ENCODE measurements at places on chromosomes 12 and 14. TPM values are rescaled to one million over a fixed set of nuclear protein-coding genes. Genes with fewer than 3 reads are reported as not detected.

DNA sequence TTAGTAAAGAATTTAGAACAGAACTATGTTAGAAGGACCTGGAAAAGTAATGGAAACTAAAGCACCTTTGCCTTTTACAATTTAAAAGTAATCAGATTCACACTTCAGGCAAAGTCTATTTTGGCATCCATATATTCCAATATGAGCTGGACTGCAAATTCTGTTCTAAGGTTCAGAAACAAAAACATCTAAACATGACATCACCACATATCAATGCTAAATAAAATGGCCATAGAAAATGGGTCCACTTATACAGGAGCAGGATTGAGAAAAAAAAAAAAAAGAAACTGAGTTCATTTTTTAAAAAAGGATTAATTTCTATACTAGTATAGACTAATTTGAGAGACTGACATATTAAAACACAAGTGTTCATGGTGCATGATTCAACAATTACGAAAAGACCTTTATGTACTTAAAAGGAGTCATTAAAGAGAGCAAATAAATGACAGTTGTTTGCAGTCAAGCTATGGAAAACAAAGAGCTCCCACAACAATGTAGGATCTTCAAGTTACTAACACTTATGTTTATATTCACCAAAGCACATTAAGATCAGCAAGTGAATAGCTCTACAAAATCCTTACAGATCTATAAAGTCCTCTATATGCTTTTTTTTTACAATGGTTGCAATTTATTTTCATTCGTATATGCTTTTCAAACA lies 45.7 kb downstream of the DICER1 start:
- DNase-seq: no peak

DNA sequence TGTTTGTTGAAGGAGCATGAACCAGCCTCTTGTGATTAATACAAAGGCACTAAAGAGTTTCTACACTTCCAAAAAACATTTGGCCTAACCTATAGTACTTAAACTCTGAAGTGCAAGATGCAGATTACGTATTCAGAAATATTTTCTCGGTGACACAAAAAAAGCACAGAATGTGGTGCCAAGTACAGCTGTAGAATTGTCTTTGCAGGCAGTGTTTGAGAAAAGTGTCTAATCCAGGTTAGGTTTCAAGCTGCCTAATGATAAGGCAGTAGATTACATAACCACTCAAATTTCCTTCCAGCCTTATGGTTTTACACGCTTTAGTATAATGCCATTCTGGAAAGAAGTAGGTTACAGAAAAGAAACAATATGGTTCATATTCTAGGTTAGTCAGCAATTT lies 205.2 kb downstream of the KLHL28 start:
- DNase-seq: no peak

- no peak for DNase-seq
Measured at GRCh38 chr12:79665212-79665887, 25.4 kb downstream of the PAWR start.

- DNase-seq: no peak
Measured at GRCh38 chr14:31257244-31257553, 49.6 kb upstream of the HECTD1 start.

DNA sequence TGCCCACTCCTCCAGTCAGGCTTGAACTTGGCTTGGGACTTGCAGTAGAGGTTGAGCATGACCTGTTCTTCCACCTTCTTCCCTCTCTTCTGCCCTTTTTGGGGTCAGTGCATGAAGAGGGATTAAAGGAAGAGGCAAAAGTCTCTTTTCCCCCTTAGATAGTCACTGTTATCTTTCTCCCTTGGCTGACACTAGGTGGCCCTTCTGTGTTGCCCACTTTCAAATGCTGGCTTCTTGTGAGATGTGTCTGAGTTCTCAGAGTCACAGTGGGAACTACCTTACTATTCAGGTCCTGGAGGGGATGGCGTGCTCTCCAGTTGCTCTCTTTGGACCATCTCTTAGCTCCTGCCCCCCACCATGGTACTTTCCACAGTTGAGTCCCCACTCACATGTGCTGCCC lies 73.6 kb downstream of the GPR65 start:
- DNase-seq: no peak

DNA sequence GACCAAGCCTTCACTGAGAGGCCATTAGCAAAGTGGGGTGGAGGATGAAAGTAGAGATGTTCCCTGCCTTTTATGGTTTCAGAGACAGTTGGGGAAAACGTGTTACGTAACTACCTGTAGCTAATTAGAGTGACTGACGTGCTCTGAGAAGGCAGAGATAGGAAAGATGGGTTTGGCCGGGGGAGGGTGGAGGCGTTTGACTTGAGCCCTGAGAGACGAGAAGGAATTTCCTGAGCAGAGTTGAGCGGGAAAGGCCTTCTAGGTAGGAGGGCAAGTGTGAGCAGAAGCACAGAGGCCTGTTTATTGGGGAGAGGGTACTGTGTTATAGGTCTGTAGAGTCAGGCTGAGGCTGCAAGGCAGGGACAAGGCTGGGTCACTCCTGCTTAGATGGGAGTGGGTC lies 8.6 kb downstream of the TUNAR start:
- no peak for DNase-seq

DNA sequence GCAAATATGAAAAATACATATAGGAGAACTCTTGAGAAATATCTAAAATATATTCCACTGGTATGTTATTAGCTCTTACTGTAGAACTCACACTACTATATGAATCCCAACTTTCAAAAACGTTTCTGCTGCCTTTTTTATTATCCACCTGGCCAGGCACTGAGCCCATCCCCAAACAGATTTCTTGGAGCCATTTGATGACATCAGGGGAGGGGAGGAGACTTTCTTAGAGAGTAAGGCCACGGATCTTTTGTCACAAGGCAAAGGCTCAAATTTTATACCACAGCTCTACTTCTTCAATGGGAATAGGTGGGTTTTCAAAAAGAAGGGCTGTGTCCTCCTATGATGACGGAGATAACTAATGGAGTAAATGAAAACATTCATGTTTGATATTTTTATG lies 83.0 kb downstream of the SLC25A21 start:
- DNase-seq: no peak

- DNase-seq: peak; percentile 25
Measured at GRCh38 chr12:64611341-64612284, 1.3 kb downstream of the RASSF3 start.

GRCh38 chr14:58488550-58488949 lies 61.0 kb downstream of the KIAA0586 start:
- no peak for DNase-seq

DNA sequence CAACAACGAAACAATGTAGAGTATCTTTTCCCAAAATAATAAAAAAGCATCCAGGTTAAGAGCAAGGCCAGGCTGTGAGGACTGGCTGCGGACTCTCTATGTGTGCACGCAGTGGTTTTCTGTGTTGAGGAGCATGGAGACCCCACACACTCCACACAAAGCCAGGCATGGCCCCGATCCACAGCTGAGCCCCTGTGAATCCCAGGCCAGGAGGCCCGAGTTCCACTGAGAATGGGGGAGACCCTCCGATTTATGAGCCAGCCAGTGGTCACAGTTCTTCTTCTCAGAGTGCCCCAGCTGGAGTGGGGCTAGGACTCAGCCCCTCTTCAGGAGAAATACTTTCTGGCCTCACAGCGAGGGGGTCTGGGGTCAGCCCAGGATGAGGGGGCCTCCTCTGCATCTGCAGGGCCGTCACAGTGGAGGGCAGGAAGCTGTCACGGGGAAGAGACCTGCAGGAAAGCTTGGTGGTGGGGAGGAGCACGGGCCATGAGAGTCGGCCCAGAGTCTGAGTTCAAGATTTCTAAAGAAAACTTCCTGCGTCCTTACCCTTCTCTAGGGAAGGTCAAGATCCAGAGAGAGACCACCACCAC lies 20.1 kb downstream of the NCKAP5L start:
- no peak for DNase-seq

DNA sequence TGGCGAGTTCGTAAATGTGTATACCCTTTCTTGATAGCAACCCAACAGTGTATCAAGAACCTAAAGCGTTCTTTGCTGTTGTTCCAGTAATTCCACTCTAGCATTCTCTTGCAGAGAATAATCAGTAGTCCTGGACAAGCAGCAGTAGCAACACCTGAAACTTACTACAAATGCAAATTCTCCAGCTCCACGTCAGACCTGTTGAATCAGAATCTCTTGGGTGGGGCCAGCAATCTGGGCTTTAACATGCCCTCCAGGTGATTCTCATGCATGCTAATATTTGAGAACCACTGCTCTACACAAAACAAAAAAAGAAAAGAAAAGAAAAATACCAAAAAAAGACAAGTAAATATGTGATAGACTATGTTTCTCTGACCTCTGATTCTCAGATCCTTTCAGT lies 10.1 kb downstream of the PTGDR start:
- no peak for DNase-seq

- DNase-seq: no peak
Measured at GRCh38 chr12:31326736-31327659, 1.0 kb upstream of the SINHCAF start.

GRCh38 chr12:40692765-40693206 lies 547 bp downstream of the CNTN1 start:
- no peak for DNase-seq

DNA sequence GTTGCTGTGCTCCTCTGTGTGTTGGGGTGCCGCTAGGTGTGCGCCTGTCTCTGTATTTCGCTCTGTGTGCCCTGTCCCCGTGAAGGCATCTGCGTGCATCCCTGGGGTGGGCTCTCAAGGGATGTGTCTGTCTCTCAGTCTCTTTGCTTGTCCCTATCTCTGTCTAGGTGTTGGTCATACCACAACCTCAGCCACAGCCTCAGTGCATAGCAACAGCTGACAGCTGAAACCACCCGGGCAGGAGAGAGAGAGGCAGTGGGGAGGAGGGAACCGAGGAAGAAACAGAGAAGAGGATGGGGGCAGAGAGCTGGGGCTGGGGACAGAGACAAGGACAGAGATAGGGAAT lies 953 bp upstream of the NXPH4 start:
- no peak for DNase-seq

DNA sequence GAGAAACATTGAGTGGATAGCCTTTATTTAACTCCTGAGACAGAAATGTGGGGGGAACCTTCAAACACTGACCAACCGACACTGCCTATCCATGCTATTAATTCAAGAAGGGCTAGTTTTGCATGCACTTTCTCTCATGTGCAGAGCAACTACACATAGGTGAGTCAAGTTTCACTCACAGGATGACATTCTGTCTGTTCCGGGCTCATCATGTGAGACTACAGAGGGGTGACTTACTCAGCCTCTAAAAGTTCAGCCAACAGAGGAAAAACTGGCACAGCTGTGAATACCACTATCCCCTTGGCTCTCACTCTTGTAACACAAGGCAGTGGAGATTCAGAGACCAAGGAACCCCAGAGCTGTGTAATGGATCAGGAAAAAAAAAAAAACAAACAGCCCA lies 13.3 kb downstream of the BEST3 start:
- no peak for DNase-seq

NID2 gene
- total RNA-seq: 6.9 TPM

RNF212B gene
- not detected for total RNA-seq

SERPINA6 gene
- total RNA-seq: not detected

ERBB3 gene
- total RNA-seq: 117 TPM

ACSS3 gene
- 11.8 TPM for total RNA-seq

DCP1B gene
- 20.1 TPM for total RNA-seq

TRIM9 gene
- 6.5 TPM for total RNA-seq

PNMA1 gene
- total RNA-seq: 18.6 TPM

FGF6 gene
- total RNA-seq: not detected

MED13L gene
- 88.9 TPM for total RNA-seq

FGF23 gene
- total RNA-seq: not detected

Data from prostate gland (tissue), 2 donors.